ENCODE measurements at places on chromosomes 13 and 19. TPM values are rescaled to one million over a fixed set of nuclear protein-coding genes. Genes with fewer than 3 reads are reported as not detected.
A peak's percentile ranks its signal among the peaks of the same experiment; 100 is the strongest.

DNA sequence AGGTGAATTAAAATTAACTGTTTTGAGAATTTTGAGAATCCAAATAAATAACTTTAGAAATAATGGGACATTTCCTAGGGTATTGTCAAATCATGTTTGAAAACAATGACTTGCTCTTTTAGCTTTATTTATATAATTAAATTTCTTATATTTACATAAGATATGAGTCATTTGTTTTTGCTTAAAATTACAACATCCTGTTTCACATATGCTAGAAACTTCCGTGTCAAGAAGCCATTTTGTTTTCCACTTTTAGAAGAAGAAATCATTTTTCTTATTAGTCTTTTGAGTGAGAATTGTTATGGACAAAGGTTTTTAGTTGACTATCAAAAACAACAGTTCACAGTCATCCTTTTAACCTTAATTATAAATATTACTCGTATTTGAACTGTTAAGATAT lies 48.2 kb downstream of the DPY19L3 start:
- peak; percentile 14 for DNase-seq

Gene PSG6
- not detected for total RNA-seq

DNA sequence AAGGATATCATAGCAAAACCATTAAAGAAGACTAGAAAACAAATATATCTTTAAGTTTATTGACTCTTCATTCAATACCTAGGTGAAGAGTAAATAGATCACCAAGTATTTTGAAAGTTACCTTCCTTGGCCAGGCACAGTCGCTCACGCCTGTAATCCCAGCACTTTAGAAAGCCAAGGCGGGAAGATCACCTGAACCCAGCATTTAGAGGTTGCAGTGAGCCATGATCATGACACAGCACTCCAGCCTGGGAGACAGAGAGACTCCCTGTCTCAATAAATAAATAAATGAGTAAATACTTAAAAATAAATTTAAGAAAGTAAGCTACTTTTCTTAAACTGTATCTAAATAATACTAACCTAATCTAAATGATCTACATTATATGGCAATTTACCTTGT lies 8.9 kb upstream of the WBP4 start:
- DNase-seq: no peak

- DNase-seq: no peak
These were observed 10.7 kb downstream of the MZT1 start for GRCh38 chr13:72716776-72717175.

GRCh38 chr19:33906578-33907335 lies 110.1 kb downstream of the KCTD15 start:
- DNase-seq: no peak

GRCh38 chr19:19451429-19452242 lies 46.2 kb downstream of the GATAD2A start:
- DNase-seq: no peak

Gene TMPRSS9
- total RNA-seq: not detected

DNA sequence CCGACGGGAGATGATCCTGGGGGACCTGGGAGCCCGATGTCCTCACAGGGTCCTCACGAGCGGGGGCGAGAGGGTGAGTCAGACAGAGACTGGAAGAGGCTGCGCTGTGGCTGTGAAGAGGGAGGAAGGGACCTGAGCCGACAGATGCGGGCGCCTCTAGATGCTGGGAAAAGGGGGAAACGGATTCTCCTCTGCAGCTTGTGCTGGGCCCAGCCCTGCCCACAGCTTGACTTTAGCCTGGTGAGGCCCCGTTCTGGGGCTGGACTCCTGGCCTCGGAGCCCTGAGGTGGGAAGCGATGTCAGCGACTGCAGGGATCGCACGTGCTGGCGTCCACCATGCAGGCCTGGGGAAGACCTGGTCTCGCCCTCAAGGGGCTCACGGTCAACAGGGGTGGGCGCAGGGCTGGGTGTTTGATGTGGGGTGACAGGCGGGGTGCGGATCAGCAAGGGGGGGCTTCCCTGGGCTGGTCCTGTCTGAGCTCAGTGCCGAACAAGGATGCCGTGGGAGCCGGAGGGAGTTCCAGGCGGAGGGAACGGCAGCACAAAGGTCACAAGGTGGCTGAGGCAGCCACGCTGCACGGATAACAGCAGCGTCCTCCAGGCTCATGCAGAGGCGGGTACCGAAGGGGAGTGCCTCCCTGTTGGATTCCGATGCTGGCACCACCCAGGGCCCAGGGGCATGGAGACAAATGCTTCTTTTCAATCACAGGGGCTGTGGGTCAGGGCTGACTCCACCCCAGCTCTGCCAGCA lies 31.8 kb downstream of the PIP5K1C start:
- DNase-seq: no peak

DNA sequence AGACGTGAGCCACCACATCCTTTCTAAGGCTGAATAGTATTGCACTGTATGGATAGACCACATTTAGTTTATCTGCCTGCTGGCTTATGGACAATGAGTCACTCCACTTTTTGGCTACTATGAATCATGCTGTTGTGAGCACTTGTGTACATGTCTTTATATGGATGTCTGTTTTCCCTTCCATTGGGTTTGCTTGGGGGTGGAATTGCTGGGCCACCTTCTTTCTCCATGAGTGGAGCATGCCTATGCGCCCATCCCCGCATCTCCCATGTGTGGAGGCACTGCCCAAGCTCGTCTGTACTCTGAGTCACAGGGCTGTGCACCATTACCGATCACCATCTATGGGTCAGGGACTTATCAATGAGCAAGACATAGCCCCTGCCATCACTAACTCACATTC lies 127.2 kb upstream of the GJB6 start:
- peak; percentile 3 for DNase-seq

DNA sequence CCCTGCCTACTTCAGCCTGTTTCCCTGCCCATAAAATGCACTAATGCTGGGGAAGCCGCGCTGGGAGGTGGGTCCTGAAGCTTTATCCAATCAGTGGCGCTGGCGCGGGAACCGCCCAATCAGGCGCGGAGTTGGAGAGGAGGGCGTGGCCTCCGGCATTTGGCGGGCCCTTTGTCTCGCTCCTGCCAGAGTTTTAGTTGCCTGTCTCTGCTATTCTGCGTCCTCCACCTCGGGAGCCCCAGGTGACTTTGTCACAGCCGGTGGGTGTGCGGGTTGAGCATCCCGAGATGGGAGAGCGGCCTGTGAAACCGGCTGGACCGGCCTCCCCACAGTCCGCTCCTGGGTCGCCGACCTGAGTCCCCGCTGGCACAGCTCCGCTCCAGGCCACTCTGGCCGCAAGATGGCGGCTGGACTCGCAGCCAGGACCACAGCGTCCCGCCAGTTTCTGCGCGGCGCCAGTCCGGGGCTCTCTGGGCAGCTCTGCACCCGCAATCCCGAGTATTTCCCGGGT lies 30.7 kb upstream of the ZNF429 start:
- DNase-seq: no peak

Gene CAPN12
- total RNA-seq: 0.34 TPM

Measured in glomerular endothelial cell (primary cell).